ENCODE measurements at places on chromosomes 6 and 20.

DNA sequence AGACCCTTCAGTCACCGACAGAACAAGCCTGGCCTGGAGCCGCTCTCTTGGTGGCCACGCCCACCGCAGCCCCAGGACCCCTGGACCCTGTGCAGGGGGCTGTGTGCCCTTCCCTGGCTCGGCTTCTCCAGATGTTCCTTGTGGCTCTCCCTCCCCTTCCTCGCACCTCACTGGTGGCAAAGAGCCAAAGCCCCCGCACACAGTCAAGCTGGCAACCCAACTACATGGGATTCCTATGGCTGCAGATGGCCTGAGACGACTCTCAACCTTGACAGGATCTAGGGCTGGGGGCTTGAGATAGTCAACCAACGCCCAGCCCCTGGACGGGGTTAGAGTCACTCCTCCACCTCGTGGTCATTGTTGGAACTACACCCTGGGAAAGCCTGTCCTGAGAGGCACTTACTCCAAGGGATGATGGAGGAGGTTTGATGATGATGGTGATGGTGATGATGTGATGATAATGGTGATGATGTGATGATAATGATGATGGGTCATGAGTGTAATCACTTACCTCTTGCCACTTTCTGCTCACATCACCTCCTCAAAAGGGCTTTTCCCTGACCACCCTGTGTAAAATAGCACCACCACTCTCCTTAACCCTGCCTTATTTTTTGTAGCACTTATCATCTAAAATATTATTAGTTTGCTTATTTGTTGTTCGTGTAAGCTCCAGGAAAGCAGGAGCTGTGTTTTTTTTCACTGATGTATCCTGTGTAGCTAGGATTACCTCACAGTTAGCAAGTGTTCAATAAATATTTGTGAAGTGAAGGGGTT lies 278.4 kb downstream of the LRFN2 start:
- peak; percentile 49 for DNase-seq

- no peak for DNase-seq
These were observed 40.5 kb downstream of the SNAI1 start for GRCh38 chr20:50023116-50023805.

GRCh38 chr20:51195419-51195901 lies 172.6 kb upstream of the KCNG1 start:
- DNase-seq: no peak

GRCh38 chr20:62191781-62192559 lies 9.1 kb downstream of the MTG2 start:
- no peak for DNase-seq

GRCh38 chr20:41304424-41305079 lies 13.0 kb downstream of the ZHX3 start:
- no peak for DNase-seq

DNA sequence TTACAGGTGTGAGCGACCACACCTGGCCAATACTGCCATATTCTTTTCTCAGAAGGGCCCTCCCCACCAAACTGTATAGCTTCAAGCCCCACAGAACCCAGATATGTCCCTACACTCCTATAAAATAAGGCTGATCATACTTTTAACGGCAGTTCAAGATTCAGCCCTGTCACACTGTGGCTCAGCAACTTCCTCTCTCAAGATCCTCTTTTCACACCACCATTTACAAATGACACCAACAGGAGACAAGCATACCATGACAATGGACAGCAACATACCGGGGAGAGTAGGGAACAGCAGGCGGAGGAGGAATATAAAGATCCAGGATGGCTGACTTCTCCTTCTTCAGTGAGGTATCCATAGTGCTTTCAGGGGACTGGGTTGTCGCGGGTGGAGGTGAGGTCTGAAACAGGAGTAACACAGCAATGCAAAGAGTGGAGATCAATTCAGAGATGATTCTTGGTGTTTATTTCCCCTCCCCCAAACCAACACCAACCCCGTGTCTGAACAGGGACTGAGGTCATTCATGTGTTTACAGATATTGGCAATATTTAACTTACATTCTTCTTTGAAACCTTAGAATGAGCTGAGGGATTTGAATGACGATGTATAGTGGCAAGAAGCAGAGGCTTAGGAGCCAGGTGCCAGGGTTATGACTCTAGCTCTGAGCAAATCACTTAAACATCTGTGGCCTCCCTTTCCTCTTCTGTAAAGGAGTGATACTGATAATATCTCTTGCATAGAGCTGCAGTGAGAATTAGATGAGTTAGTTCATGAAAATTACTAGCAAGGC lies 57.6 kb upstream of the IPCEF1 start:
- no peak for DNase-seq

GRCh38 chr20:48447456-48447855 lies 380.3 kb downstream of the PREX1 start:
- no peak for DNase-seq

- no peak for DNase-seq
These were observed 52.9 kb downstream of the TRMT11 start for GRCh38 chr6:126039284-126039683.

- DNase-seq: no peak
These were observed 119.0 kb upstream of the GLP1R start for GRCh38 chr6:38929560-38929959.

GRCh38 chr6:35082733-35083403 lies 58.3 kb downstream of the TCP11 start:
- DNase-seq: no peak

DNA sequence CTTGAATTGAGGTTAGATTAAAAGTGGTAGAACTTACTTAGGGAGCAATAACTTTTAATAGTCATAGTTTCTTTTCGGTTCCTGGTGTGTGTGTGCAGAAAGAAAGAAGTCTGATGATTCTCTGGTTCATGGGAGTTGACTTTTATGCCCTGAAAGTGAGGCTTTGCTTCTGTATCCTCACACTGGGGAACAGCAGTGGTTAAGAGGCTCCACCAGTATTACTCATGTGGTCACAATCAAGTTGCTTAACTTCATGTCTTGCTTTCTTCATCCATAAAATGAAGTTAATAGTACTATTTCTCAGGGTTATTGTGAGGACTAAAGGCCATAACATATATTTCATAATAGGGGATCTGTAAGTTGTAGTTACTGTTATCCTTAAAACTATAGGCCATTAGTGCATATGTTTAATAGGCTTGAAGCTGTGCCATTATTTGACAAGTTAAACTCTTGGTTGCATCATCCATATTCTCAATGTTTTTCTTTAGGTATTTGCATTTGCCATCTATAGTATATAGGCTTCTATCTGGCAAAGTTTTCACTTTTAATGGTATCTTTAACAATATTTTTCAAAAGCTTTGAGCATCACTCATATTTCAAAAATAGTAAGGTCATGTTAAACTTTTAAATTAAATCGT lies 262.4 kb downstream of the PLCB1 start:
- no peak for DNase-seq

GRCh38 chr6:80642452-80642851 lies 536.0 kb downstream of the BCKDHB start:
- no peak for DNase-seq

DNA sequence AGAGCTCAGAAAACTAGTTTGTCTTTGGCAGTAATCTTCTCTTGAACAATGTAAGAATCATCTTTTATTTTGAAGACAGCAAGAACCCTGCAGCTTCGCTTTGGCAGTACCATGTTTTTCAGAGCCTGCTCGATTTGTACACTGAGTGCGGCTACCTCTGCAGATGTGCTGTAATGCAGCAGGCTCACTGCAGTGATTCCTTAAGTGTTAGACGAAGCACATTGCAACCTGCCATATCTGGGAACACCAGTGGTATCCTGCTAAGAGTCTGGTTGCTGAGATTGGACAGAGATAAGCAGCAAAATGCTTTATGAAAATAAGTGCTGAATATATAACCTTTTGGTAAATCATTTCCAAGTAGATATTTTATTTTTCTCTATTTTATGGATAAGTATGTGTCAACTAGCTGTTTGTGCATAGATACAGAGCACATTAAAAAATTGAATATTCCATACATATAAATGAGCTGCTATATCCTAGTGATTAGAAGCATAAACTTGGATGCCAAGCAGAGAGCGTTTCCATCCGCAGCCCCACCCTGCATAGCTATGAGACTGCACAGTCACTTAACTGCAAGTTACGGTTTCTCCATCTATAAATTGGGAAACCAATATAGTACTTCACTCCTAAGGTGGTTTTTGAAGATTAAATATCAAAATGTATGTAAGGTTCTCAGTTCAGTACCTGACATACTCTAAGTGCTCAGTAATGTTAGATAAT lies 328.3 kb downstream of the FARS2 start:
- no peak for DNase-seq

DNA sequence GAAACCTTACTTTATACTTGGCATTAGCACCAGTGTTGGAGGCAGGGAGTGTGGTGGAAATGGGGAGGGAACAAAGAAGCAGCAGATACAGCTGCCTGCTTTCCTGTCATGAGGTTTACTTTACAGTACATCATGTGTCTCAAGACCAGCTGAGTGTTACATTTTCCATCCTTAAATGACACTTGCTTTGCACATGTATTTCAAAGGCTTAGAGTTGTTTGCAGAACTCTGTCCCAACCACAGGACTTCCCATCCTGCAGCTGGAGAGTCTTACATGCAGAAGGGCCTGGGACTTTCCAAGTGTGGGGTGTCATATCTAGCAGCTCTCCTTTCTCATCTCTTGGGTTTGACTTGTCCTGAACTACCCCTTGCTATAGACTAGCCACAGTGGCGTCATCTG lies 395.9 kb downstream of the DHX35 start:
- no peak for DNase-seq

DNA sequence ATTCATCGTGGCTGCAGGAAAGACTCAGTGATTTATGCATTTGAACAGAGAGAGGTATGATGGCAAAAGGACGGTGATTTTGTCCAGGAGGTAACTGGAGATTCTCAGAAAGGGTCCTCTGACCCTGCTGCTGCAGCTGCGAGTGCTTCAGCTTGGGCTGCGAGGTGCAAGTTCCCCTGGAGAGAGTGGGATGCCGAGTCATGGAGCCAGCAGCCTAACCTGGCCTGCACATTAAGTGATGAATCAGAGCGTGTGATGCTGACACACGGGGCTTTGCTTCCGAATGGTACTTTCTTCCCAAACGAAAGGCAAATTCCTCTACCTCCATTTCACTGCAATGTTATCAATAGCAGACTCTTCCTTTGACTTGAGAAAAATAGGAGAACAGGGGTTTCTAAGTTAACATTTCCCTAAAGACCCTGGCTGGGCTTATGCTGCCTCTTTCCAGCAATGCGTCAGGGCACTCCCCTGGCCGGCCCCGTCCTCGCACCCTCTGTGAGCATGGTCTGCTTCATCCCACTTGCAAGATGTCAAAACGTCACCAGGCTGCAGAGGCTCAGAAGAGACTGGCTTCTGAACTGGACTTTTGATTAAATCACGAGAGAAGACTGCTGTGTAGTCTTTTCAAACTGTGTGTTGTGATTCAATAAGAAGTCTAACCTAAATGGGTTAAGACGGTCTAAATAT lies 628.0 kb upstream of the AGPAT4 start:
- no peak for DNase-seq

DNA sequence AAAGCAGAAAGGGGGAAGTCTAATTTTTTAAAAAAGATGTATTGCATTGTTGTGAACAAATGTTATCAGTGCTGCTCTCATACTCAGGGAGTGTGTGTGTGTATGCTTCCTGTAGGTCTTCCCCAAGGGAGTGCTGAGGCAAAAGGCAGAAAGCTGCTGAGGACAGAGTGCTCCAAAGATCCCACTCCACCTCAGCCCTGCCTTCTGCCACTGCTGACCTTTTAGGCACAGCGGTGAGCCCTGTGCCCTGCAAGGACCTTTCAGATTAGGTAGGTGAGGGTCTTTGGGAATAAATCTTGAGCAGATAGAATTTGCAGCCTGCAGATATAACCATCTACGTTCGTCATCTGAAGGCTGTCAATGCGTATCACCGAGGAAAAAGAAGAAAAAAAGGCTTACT lies 756.4 kb upstream of the MMS22L start:
- no peak for DNase-seq

DNA sequence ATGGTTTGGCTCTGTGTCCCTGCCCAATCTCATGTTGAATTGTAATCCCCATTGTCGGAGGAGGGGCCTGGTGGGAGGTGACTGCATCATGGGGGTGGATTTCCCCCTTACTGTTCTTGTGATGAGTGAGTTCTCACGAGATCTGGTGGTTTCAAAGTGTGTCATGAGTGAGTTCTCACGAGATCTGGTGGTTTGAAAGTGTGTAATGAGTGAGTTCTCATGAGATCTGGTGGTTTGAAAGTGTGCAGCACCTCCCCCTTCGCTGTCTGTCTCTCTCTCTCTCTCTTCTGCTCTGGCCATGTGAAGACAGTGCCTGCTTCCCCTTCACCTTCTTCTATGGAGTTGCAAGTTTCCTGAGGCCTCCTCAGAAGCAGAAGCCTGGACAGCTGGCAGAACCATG lies 87.6 kb downstream of the MYLK4 start:
- DNase-seq: no peak

DNA sequence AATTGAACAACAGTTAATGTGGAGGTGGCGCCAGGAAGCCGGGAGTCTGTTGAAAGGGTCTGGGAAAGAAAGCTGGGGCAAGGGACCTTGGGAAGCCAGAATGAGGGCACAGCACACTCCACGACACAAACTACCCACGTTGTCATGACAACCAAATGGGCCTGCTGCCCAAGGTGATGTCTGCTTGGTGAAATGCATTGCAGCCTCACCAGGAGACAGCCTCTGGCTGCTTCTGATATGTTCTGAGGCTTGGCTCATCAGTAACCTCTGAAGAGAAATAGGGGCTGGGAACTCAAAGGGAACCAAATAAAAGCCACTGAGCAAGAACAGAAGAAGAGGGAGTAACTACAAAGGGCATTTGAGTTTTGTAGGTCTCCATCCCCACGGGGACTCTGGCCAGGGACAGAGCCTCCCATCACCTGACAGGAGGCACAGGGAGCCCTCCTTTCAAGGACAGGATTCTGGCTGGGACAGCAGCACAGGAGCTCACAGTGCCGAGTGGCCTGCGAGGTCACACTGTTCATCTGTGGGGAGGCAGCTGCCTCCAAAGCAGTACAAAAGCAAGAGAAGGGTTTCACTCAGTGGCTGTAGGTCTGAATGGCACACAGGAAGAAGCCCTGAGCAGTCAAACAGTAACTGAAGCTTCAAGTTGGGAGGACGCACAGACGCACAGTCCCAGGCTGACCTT lies 44.6 kb upstream of the KCNK16 start:
- no peak for DNase-seq

- no peak for DNase-seq
These were observed 48.2 kb upstream of the TENT5A start for GRCh38 chr6:81800666-81801065.

- DNase-seq: peak; percentile 60
These were observed 150.1 kb downstream of the DHX35 start for GRCh38 chr20:39112178-39112743.

DNA sequence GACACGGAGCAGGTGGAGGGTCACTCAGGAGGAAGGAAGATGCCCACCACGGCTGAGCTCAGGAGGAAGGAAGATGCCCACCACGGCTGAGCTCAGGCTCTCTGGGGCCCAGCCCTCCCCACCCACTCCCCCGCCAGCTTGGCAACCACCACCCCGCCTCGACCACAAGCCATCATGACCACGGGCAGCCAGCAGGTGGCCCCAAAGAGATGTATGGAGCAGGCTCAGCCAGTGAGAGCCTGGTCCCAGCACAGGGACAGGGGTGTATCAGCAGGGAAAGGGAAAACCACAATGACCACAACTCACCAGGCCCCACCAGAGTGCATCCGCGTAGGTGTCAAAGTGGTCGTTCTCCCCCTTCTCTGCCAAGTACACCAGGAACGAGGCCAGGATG lies 30.4 kb downstream of the KCNQ2 start:
- DNase-seq: no peak

- no peak for DNase-seq
These were observed 270.4 kb downstream of the PREX1 start for GRCh38 chr20:48557380-48557779.

All from kidney capillary endothelial cell (primary cell).